ENCODE measurements at places on chromosomes 3 and 15.

DNA sequence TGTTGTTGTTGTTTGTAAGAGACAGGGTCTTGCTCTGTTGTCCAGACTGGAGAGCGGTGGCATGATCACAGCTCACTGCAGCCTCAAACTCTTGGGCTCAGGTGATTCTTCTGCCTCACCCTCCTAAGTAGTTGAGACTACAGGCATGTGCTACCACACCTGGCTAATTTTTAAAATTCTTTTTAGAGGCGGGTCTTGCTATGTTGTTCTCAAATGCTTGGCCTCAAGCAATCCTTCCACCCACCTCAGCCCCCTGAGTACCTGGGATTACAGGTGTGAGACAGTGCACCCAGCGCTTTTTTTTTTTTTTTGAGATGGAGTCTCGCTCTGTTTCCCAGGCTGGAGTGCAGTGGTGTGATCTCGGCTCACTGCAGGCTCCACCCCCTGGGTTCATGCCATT, 46.7 kb downstream of the TMOD3 start:
- DNase-seq, result no peak

GRCh38 chr3:38561746-38562466, 65.8 kb downstream of the EXOG start:
- no peak for DNase-seq

DNA sequence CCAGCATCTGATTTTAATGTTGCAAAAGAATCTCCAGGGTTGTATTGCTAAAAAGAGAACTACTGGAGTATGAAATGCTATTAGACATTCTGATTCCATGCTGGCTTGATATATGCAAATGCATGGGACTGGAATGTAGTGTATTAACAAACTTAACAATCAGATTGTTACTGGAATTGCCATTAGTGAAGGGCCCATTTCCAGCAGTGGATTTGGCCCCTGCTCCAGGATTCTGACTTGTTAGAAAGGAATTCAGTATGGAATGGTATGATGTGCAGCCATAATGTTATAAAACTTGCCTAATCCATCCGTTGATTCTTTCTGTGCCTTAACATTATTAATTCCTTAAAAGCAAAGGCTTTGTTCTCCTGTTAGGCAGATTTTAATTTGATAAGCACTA, 7.9 kb downstream of the ARRDC4 start:
- DNase-seq, result peak; percentile 74

DNA sequence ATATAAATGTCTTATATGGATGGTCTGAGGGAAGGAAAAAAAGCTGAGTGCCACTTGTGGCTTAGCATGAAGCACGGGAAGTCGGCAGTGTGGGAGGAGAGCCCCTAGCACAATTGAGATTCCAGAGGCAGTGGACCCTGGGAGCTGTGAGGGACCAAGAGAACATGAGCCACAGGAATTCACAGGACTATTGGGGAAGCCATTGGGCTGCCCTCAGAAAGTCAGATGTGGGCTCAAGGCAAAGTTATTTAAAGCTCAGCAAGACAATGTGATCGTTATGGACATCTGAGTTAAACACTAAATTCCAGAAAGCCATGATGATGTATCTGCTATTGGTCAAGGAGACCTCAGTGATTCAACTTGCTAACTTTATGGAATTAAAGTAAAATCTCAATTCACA, 380.8 kb upstream of the IL12A start:
- no peak for DNase-seq

- no peak for DNase-seq
Observed at GRCh38 chr15:98394546-98394945, 253.8 kb upstream of the IGF1R start.

DNA sequence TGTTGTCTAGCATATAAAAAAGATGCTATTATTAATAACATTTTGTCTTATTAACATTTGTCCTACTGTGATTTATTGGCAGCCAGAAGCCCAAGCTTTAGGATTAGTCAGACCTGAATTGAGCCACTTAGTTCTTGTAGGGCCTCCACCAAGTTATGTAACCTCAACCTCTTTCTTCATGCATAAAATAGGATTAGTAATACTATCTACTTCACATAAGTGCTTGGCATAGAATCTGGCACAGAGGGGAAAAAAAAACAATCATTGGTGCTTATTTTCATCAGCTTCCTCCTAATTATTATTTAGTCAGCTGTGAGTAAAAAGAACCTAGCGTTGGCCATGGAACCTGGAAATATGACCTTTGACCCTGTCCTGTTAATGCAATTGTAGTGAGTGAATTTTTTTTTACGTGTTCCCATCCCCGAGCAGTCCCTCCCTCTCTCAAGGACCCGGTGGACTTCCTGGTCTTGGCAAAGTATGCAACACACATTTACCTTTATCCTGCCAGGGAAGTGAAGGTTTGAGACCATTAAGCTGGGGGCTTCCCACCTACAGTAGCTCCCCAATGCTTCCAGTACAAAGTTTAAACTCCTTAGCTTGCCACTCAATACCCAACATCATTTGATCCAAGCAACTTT, 136.8 kb downstream of the FHIT start:
- no peak for DNase-seq

- DNase-seq, result no peak
Observed at GRCh38 chr3:53464424-53464823, 30.0 kb upstream of the CACNA1D start.

- DNase-seq, result peak; percentile 55
Observed at GRCh38 chr3:146589899-146590508, 15.1 kb downstream of the PLSCR5 start.

GRCh38 chr15:31590609-31591008, 264.0 kb downstream of the KLF13 start:
- no peak for DNase-seq

GRCh38 chr3:107184375-107184774, 192.9 kb upstream of the CCDC54 start:
- DNase-seq, result peak; percentile 9

GRCh38 chr3:111727843-111728565, 131.1 kb upstream of the PHLDB2 start:
- no peak for DNase-seq

DNA sequence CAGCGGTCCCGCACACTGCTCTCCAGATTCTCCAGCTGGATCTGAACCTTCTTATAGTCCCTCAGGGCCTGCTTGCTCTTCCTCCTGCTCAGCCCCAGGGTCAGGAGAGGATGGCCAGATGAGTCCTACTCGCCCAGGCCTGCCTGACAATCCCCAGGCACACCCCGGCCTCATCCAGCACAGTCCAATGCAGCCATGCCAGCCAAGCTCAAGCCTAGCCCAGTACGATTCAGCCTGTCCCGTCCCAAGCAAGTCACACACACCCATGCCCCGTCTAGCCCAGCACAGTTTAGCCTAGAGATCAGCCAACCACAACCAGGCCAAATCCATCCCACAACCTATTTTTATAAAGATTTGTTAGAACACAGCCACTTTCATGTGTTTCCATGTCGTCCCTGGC, 16.8 kb downstream of the PLXNB1 start:
- no peak for DNase-seq

GRCh38 chr3:70507486-70507885, 195.0 kb upstream of the MDFIC2 start:
- DNase-seq, result no peak

DNA sequence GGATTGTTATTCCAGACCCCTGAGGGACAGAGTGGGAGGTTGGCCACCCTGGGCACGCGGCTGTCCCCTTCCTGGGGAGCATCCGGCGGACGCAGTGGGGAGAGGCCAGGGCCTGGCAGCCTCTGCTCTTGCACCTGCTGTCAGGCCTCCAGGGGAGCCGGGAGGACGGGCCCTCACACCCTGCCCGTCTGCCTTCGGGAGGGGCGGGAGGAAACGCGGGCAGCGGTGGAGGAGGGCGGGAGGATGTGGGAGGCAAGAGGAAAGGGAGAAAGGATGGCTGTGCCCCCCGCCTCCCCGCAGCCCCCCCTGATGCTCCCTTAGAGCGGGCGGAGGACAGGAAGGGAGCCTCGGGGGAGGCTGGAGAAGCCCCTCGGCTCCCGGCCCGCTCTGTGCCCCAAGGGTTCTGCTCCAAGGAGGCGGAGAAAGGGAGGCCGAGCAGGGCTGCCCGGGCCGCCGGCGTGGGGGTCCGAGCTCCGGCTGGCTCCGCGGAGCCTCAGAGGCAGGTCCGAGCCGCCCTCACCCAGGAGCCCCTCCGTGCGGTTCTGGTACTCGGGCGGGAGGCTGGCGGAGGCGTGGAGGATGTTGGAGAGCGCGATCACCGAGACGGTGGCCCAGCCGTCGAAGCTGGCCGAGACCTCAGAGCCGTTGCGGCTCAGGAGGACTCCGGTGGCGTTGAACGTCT, 40.9 kb downstream of the MUC20 start:
- DNase-seq, result no peak

DNA sequence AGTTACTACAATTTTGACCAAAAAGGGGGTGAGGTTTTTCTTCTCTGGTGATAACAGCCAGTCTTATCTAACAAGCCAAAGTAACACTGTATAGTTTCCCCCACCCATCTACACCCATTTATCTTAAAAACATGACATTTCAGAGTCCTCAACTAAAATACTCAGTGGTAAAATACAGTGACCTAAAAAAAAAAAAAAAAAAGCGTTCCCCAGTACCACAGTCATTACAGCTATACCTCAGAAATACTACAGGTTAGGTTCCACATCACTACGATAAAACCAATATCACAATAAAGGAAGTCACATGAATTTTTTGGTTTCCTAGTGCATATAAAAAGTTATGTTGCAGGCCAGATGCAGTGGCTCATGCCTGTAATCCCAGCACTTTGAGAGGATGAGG, 13.8 kb downstream of the DENND4A start:
- no peak for DNase-seq

DNA sequence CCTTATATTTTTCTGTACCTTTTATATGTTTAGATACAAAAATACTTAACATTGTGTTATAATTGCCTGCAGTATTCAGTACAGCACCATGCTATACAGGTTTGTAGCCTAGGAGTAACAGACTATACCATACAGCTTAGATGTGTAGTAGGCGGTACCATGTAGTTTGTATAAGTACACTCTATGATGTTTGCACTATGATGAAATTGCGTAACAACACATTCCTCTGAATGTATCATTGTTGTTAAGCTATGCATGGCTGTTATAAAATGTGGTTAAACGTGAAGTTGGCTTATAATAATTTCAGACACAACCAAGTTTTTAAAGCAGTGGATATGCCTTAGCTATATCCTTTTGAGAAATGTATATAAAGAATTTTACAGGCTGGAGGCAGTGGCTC, 328.3 kb downstream of the PLCL2 start:
- DNase-seq, result no peak

DNA sequence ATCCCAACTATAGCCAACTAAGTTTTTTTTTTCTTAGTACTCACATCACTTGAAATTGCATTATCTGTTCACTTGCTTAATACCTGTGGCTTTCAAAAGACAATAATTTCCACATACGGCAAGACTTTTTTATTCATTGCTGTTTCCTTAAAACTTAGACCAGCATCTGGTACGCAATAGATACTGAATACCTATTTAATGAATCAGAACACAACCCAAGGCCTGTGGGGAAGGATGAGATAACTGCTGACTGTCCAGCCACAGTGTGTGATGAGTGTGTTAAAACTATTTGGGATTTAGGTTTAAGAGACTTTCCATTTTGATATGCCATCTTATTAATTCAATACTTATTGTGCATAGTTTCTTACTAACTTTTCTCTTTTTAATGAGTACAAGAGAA, 988.7 kb downstream of the NTRK3 start:
- peak; percentile 63 for DNase-seq

DNA sequence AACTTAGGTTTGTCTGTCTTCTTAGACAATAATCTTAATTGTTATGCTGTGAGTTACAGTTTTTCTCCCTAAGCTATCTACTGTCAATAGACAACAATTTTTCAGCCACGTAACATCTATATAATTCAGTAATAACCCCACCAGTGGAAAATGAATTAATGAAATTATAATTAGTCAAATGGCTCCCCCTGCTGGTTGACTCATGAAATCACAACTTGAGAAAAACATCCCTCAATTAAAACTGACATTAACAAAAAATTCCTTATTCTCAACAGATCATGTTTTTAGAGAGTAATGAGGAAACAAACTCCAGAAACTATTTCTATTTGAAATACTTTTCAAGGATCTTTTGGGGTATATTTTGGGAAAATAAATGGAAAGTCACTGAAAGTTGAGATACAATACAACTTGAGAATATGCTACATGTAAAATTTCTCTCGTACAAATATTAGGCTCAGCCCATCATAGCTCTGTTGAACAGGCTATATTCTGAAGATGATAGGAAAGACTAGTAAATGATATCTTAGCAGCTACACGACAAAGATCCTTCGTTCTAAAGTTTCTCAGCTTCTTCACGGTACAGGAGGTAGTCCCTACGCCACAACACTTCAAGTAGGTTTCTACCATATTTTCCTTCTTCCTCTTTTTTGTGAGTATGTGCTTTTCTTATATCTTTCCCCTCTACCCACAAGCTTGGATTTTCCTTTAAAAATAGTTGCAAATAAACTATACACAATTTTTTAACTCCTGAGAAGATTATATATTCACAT, 20.7 kb downstream of the PPP1R2 start:
- DNase-seq, result peak; percentile 68

- peak; percentile 89 for DNase-seq
Observed at GRCh38 chr3:53238051-53238850, 17.6 kb downstream of the TKT start.

DNA sequence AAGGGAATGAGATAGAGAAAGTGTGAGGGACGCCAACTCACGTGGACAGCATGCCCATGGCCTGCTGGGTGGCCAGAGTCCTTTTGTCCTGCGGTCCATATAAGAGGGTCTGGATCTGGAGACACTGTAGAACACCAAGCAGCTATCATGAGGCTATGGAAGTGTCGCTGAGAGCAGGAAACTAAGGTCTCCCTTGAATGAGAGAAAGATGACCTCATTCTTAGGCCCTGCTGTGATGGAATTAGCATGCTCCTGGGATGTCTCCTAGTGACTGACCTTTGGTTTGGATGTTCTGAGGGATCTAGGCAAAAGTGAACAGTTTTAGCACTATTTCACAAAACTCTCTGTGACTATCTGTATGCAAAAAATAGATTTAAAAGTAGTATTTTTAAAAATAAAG, 34.4 kb downstream of the SYNM start:
- no peak for DNase-seq

Data from GM03348 (cell line).